Activated CD8-positive, alpha-beta memory T cell treated with anti-CD3 and anti-CD28 coated beads, Interleukin-2, amount 10 ng/mL, durations not matched to agents 7 days and 5 days (primary cell): ENCODE measurements at places on chromosomes 13 and 19. TPM values are rescaled to one million over a fixed set of nuclear protein-coding genes. Genes with fewer than 3 reads are reported as not detected.

- H3K27me3 ChIP-seq: no peaks in the 10 kb centered on the region
- H3K36me3 ChIP-seq: no peaks in the 10 kb centered on the region
- DNase-seq: no peak
Measured at GRCh38 chr13:45833242-45833641, 18.3 kb downstream of the SIAH3 start.

- no peaks in the 10 kb centered on the region for H3K27me3 ChIP-seq
- H3K27ac ChIP-seq: no peak overlapping the region
- DNase-seq: no peak
- peaks cover 24% of the 10 kb centered on the region for H3K4me1 ChIP-seq
- H3K4me3 ChIP-seq: no peak overlapping the region
Measured at GRCh38 chr13:46197299-46198048, 14.3 kb upstream of the LRRC63 start.

- no peak for DNase-seq
- H3K27me3 ChIP-seq: peaks cover 5% of the 10 kb centered on the region
- peaks cover 9% of the 10 kb centered on the region for H3K4me1 ChIP-seq
- no peak overlapping the region for H3K27ac ChIP-seq
- H3K36me3 ChIP-seq: no peaks in the 10 kb centered on the region
Measured at GRCh38 chr19:8161135-8161646, 11.8 kb upstream of the FBN3 start.

- H3K27me3 ChIP-seq: no peaks in the 10 kb centered on the region
- peak overlapping the region; percentile 72 for H3K27ac ChIP-seq
- peak overlapping the region; percentile 78 for H3K4me3 ChIP-seq
- peaks cover 25% of the 10 kb centered on the region for H3K36me3 ChIP-seq
Measured at GRCh38 chr19:6458695-6459261, 814 bp downstream of the SLC25A23 start.

DNA sequence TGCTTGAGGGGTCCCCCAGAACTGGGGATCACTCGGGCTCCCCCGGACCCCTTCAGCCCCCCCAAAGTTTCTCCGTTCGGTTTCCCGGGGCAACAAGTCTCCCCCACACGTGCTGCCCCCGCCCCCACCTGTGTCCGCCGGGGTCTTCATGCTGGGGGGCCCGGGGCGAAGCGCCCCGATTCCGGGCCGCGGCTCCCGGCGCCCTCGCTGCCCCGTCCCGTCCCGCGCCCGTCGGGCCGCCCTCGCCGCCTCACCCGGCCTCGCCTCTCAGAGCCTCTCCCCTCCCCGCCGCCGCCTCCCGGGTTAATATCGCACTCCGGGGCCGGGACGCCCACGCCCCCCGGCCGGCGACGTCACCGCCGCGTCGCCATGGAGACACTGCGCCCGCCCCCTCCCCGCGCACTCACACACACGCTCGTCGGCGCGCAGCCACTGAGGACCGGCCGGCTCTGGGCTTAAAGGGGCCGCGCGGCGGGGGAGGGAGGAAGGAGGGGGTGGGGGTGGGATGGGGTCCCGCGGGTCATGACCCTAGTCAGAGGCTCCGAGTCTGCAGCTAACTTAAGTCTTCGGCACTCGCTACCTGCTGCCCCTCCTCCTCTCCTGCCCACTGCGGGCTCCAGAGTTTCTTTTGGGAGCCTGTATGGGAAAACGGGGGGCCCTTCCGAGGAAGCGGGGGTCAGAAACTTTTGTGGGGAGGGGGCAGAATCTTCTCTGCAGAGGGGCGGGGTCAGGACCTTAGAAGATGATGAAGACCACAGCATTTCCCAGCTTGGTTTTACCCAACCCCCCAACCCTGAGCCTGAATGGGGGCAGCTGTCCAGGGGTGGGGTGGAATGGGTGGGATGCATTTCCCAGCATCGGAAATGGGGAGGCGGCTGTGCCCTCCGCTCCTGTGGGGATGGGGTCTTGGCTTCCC, at the start of gene ERF:
Gene ERF, minus strand, starts transcription at position 279 of the 916 bp plus-strand sequence. Its CDS starts 129 bp downstream, at position 150.
- DNase-seq: peak; percentile 91
- H3K27ac ChIP-seq: peak within 1 kb of the TSS; percentile 76
- peak within 1 kb of the TSS; percentile 68 for H3K4me3 ChIP-seq

DNA sequence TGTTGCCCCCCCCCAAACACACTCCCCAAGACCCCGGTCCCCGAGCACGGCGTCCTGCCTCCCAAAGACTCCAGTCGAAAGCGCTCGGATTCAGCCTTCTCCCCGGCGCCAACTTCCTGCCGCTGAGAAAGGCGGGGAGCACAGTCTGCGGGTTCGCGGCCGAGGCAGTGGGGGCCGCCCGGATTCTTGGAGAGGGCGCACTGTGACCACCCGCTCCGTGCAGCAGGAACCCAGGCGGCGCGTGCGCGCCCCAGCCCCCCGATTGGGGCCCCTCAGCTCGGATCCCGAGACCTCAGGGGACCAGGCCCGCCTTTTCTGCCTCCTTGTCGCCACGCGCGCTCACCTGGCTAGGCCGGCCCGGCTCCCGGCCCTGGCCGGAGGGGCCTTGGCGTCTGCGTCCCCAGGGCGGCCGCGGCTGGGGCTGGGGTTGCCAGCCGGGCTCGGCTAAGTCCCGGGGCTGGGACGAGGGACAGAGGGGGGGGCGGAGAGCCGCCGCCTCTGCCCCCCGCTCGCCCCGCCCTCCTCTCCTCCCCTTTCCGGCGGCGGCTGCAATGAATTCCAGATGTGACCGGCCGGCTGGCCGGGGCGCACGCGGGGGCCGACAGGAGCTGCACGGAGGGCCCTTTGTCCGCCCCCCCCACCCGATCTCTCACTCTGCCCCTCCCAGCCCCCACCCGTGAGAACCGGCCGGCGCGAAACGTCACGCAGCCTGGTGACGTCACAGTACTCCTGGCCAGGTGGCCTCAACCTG, at the start of gene S1PR2:
Gene S1PR2, minus strand, starts transcription at position 471 of the 751 bp plus-strand sequence. CDS start 6,426 bp downstream, outside the sequence.
- H3K27me3 ChIP-seq: no peaks in the 10 kb centered on the region
- H3K4me3 ChIP-seq: peak within 1 kb of the TSS; percentile 81
- no peaks in the 10 kb centered on the region for H3K36me3 ChIP-seq

- no peak for DNase-seq
- peaks cover 16% of the 10 kb centered on the region for H3K27me3 ChIP-seq
- no peak overlapping the region for H3K4me3 ChIP-seq
- H3K27ac ChIP-seq: no peak overlapping the region
- H3K36me3 ChIP-seq: peaks cover 1% of the 10 kb centered on the region
- peaks cover 6% of the 10 kb centered on the region for H3K4me1 ChIP-seq
Measured at GRCh38 chr13:26977541-26977940, 194.1 kb downstream of the USP12 start.

DNA sequence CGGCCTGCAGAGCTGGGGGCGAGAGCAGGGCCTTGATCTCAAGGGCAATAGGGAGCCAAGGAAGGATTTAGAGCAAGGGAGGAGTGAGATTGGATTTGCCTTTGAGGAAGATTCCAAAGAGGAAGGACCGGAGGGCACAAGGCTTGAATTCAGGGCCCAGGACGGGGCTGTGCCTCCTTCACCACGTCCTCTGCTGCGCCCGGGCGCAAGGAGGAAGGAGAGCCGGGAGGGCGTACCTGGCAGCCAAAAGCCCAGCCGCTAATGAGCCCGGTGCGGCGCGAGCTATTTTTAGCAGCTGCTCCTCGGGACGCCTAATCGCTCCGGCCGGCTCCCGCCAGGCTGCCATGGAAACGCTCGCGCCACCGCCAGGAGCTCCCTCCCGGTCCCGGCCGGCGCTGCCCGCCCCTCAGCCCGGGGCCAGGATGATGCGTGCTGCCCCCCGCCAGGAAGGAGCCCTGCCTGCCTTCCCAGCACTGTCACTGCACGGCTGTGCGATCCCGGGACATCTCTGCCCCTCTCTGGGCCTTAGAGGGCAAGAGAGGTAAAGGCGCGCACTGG, 31.3 kb downstream of the TINCR start:
- H3K4me3 ChIP-seq: no peak overlapping the region
- no peaks in the 10 kb centered on the region for H3K4me1 ChIP-seq
- H3K27ac ChIP-seq: no peak overlapping the region
- no peak for DNase-seq
- H3K36me3 ChIP-seq: peaks cover 5% of the 10 kb centered on the region

GRCh38 chr19:8697671-8698432, 743 bp downstream of the ACTL9 start:
- peaks cover 19% of the 10 kb centered on the region for H3K27me3 ChIP-seq
- H3K4me1 ChIP-seq: peaks cover 35% of the 10 kb centered on the region
- H3K27ac ChIP-seq: no peak overlapping the region
- peaks cover 1% of the 10 kb centered on the region for H3K36me3 ChIP-seq

DNA sequence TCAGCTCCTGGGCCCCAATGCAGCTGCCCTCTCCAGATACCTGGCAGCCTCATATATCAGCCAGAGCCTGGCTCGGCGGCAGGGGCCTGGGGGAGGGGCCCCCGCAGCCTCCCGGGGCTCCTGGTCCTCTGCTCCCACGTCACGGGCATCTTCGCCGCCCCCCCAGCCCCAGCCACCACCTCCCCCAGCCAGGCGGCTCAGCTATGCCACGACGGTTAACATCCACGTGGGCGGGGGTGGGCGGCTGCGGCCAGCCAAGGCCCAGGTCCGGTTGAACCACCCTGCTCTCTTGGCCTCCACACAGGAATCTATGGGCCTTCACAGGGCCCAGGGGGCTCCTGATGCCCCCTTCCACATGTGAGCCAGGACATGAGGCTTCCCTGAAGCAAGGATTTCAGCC, 10.8 kb downstream of the RPS16 start:
- H3K4me3 ChIP-seq: no peak overlapping the region
- no peaks in the 10 kb centered on the region for H3K27me3 ChIP-seq
- peaks cover 3% of the 10 kb centered on the region for H3K4me1 ChIP-seq
- H3K27ac ChIP-seq: no peak overlapping the region

GRCh38 chr19:33375156-33375836, 1.8 kb downstream of the CEBPG start:
- peak overlapping the region; percentile 38 for H3K27ac ChIP-seq
- H3K27me3 ChIP-seq: no peaks in the 10 kb centered on the region
- peak overlapping the region; percentile 93 for H3K4me3 ChIP-seq
- peak; percentile 33 for DNase-seq
- H3K36me3 ChIP-seq: peaks cover 24% of the 10 kb centered on the region

Gene NPAS1
- total RNA-seq: 0.68 TPM

Gene GRWD1
- 58.7 TPM for total RNA-seq

Gene MYPOP
- total RNA-seq: 13.0 TPM

Gene COL5A3
- total RNA-seq: not detected

Gene TMEM272
- 0.09 TPM for total RNA-seq

Gene SIGLEC9
- not detected for total RNA-seq

Gene CFD
- 1.5 TPM for total RNA-seq

Gene IRGC
- total RNA-seq: not detected

Gene OR7D2
- total RNA-seq: not detected

Gene KCNN4
- total RNA-seq: 53.0 TPM

Gene ZNF429
- total RNA-seq: 10.4 TPM
